ENCODE measurements at places on chromosomes 16 and 17. TPM values are rescaled to one million over a fixed set of nuclear protein-coding genes. Genes with fewer than 3 reads are reported as not detected.

The RRAD gene
- 10.6 TPM for polyA plus RNA-seq

The TMEM220 gene
- 21.0 TPM for polyA plus RNA-seq

The CD300H gene
- polyA plus RNA-seq: 1.2 TPM

The SBK1 gene
- not detected for polyA plus RNA-seq

The GUCY2D gene
- polyA plus RNA-seq: 0.11 TPM

The DYNLRB2 gene
- 1.4 TPM for polyA plus RNA-seq

The P2RX5 gene
- 0.45 TPM for polyA plus RNA-seq

The TRAPPC1 gene
- polyA plus RNA-seq: 51.1 TPM

The SSTR5 gene
- not detected for polyA plus RNA-seq

The SEPTIN12 gene
- polyA plus RNA-seq: not detected

The SEPTIN1 gene
- polyA plus RNA-seq: 3.6 TPM

The HBQ1 gene
- polyA plus RNA-seq: not detected

The ATP6V0A1 gene
- 25.8 TPM for polyA plus RNA-seq

The TP53TG3F gene
- polyA plus RNA-seq: not detected

The ZMYND15 gene
- polyA plus RNA-seq: 0.56 TPM

The TMEM238L gene
- polyA plus RNA-seq: not detected

The ADORA2B gene
- polyA plus RNA-seq: 0.22 TPM

The ZNF423 gene
- polyA plus RNA-seq: 1.9 TPM

The FNDC8 gene
- polyA plus RNA-seq: not detected

The CLDN7 gene
- polyA plus RNA-seq: 4.8 TPM

The CFAP97D1 gene
- not detected for polyA plus RNA-seq

The HEATR3 gene
- 3.8 TPM for polyA plus RNA-seq

The CCL14 gene
- polyA plus RNA-seq: 170 TPM

The SP6 gene
- polyA plus RNA-seq: 0.49 TPM

The PTRH2 gene
- 12.8 TPM for polyA plus RNA-seq

The SERPINF2 gene
- polyA plus RNA-seq: 15.7 TPM

The TEX19 gene
- not detected for polyA plus RNA-seq

The CBX8 gene
- 2.2 TPM for polyA plus RNA-seq

The CHST6 gene
- polyA plus RNA-seq: 0.04 TPM

The P2RX1 gene
- 0.34 TPM for polyA plus RNA-seq

The TCAP gene
- polyA plus RNA-seq: 0.48 TPM

The SLC38A8 gene
- polyA plus RNA-seq: 0.37 TPM

The DCAF7 gene
- 21.1 TPM for polyA plus RNA-seq

The NXPH3 gene
- 6.1 TPM for polyA plus RNA-seq

The INTS2 gene
- polyA plus RNA-seq: 2.5 TPM

The BIRC5 gene
- polyA plus RNA-seq: 0.31 TPM

The GFAP gene
- polyA plus RNA-seq: 3.4 TPM

The C16orf78 gene
- not detected for polyA plus RNA-seq

The IRF8 gene
- polyA plus RNA-seq: 96.5 TPM

The TNFRSF13B gene
- 0.14 TPM for polyA plus RNA-seq

The SPNS2 gene
- 32.8 TPM for polyA plus RNA-seq

The CHD9NB gene
- 4.3 TPM for polyA plus RNA-seq

The CLDN6 gene
- polyA plus RNA-seq: 0.86 TPM

The RAMP2 gene
- 156 TPM for polyA plus RNA-seq

The TMEM114 gene
- not detected for polyA plus RNA-seq

The ABCC11 gene
- 0.49 TPM for polyA plus RNA-seq

The MPDU1 gene
- 31.7 TPM for polyA plus RNA-seq

The PRAC1 gene
- not detected for polyA plus RNA-seq

Data from adipose tissue (tissue), 3 donors.